ENCODE measurements at places on chromosomes 1 and 21.

DNA sequence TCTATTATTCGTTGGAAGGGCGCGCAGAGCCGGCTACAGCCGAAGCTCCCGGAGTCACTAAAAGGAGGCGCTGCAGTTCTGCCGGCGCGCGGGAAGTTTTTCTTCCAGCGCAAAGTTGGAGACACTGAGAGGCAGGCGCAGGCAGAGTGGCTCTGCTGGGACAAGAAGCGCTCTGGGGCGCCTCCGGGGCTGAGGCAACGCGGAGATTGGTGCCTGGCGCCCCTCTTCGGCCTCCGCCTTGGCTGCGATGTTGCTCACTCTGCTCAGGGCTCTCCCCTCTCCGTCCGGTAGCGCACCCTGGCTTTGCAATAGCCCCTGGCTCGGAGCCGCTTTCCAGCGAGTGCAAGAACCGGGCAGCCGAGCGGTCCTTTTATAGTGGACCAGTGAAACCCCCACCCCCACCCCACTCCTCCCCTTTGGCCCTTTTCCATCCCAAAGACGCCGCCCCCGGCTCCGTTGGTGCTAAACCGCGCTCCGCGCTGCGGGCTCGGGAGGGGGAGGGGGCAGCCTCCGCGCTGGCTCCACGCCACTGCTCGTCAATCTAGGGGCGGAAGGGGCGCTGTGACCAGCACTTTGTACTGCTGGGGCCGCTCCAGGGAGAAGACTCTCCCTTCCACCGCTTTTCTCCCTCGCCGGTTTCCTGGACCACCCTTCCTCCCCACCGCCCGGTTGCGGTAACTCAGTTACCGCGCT, at the start of gene ADAMTS1:
Gene ADAMTS1, minus strand, starts transcription at position 344 of the 693 bp plus-strand sequence. CDS start 455 bp downstream, outside the sequence.
- DNase-seq, result no peak

DNA sequence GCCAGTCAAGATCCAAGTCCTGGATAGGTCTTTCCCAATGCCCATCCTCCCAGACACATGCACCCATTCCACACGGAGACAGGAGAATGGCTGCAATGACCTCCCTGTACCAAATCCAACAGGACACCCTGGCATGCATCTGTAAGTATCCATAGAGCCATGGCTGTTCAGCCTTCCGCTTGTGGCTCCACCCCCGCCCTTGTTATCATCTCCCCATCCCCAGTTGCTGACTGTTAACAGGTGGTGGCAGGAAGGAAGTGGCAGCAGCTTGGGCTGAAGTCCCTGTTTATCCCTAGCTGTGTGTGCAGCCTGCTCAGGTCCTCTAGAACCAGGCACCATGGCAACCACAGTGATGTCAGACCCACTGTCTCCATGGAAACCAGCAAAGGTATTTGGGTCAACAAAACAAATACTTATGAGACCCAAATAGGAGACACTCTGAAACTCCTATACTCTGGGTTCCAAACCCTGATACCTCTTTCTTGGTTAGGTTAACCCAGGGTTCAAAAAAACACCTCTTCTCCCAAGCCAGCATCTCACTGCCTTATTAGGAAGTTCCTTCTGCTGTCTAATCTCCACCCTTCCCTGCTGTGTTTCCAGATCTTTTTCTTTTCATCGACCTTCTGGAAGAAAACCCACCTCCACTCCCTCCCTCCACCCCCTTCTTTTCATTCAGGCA, 721 bp downstream of the PBXIP1 start:
- no peak for DNase-seq

DNA sequence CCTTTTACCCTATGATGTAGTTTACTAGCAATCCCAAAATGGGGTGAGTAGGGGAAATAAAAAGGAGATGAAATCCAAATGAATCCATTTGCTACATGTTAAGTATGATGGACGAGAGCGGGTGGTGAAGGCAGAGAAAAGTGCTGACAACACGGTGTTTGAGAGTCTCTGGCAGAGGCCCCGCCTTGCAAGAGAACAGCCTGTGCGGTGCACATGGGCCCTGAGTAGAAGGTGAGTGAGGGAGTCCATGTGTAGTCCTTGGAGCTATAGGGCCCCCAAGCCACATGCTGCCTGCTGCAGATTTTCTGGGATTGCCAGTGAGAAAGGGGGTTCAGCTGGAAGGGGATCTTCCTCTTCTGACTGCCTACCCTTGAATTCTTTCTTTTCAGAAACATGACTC, 177.1 kb downstream of the TNR start:
- DNase-seq, result no peak

- no peak for DNase-seq
Observed at GRCh38 chr21:42770717-42771502, 108.4 kb downstream of the WDR4 start.

GRCh38 chr1:61152066-61152465, 69.7 kb downstream of the NFIA start:
- DNase-seq, result no peak

GRCh38 chr1:48753293-48753692, 23.4 kb downstream of the BEND5 start:
- DNase-seq, result no peak

DNA sequence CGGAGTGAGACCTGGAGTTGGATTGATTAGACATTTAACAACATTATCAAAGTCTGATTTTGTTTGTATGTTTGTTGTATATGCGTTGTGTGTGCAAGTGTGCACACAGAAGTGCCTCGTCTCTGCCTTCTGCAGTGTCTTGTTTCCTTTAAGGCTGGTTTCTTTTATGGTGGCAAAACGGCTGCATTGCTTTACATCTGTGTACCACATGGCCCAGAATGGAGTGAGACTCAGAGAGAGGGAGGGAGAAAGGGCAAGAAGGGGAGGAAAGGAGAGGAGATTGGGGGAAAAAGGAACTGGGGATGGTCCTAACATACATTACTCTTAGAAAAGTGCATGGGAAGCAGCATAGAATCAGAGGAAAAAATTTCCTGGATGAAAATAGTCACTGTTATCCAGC, 99.7 kb upstream of the WLS start:
- DNase-seq, result no peak

- DNase-seq, result no peak
Observed at GRCh38 chr1:51961231-51961630, 29.3 kb downstream of the RAB3B start.

DNA sequence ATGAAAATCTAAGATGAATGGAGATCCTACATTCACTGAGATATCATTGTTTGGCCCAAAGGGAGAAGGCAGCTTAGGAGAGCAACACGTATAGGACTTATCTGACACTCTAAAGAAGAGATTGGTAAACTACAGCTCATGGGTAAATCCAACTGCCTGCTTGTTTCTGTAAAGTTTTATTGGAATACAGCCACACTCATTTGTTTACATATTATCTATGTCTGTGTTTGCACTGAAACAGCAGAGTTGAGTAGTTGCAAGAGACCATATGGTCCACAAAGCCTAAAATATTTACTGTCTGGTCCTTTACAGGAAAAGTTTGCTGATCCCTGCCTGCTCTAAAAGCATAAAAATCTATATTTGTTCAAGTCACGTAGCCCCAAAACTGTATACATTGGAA, 14.3 kb upstream of the LRRC53 start:
- DNase-seq, result no peak

DNA sequence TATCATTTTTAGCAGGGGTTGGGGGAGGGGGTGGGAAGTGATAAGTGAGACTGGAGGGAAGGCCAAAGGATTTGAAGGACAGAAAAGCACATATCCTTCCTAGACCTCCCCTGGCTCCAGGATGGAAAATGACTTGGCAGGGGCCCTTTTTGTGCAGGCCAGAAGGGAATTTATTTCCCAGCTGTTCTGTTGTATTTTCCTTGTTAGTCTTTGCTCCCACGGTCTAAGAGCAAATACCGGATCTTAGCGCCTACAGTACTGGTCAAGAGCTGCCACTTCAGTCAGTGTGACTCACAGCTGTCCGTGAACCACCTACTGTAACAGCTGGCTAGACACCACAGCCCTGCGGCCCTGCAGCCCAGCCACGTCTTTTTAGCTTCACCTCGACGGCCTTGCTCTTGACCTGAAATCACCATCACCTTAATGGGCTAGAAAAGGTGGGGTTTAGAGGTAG, 51.0 kb upstream of the ERRFI1 start:
- no peak for DNase-seq

- DNase-seq, result no peak
Observed at GRCh38 chr1:162930532-162930931, 69.6 kb upstream of the CCDC190 start.

DNA sequence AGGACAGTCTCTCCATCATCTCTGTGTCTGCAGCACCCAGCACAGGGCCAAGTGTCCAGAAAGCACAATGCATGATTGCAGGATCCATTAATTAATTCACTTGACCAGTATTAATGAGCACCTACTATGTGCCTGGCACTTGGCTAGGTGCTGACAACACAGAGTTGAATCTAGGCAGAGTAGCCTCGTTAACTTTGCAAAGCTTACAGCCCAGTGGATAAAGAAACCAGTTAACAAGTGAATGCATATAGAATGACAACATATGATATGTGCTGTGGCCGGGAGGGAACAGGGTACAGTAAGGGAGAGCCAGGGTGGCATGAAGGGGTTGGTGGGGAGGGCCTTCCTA, 10.9 kb downstream of the SLC1A7 start:
- DNase-seq, result no peak

- DNase-seq, result no peak
Observed at GRCh38 chr1:166852918-166853317, 13.6 kb downstream of the POGK start.

- DNase-seq, result no peak
Observed at GRCh38 chr1:203797948-203798655, 2.7 kb downstream of the ZBED6 start.

- DNase-seq, result no peak
Observed at GRCh38 chr1:17239420-17239819, 9.5 kb upstream of the PADI3 start.

- no peak for DNase-seq
Observed at GRCh38 chr1:205247130-205247921, 19.6 kb downstream of the TMCC2 start.

DNA sequence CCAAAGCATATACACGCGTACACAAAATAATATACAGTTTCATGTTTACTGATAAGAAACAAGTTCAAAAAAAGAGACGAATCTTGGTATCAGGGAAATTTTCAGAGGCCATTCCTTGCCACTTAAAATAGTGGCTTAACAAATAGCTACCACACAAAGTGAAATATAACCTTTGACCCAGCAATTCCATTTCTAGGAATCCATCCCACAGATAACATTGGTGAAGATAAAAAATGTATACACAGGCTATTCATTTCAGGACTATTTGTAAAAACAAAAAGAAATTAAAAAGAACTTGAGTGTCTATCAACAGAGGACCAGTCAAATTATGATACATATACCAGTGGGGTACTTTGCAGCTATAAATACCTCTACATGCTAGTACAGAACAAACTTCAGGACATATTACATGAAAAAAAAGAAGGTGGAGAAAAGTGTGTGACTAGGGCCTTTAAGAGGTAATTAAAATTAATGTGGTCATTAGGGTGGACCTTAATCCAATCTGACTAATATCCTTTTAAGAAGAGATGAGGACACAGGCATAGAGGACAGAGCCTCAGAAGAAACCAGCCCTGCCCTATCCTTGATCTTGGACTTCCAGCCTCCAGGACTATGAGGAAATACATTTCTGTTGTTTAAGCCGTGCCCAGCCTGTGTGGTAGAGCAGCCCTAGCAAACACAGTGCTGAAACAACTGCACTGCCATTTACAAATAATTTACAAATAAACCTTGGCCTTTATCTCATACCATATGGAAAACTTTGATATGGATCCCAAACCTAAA, 7.8 kb downstream of the UBE2G2 start:
- DNase-seq, result no peak

- no peak for DNase-seq
Observed at GRCh38 chr1:93714356-93714755, 32.7 kb upstream of the BCAR3 start.

DNA sequence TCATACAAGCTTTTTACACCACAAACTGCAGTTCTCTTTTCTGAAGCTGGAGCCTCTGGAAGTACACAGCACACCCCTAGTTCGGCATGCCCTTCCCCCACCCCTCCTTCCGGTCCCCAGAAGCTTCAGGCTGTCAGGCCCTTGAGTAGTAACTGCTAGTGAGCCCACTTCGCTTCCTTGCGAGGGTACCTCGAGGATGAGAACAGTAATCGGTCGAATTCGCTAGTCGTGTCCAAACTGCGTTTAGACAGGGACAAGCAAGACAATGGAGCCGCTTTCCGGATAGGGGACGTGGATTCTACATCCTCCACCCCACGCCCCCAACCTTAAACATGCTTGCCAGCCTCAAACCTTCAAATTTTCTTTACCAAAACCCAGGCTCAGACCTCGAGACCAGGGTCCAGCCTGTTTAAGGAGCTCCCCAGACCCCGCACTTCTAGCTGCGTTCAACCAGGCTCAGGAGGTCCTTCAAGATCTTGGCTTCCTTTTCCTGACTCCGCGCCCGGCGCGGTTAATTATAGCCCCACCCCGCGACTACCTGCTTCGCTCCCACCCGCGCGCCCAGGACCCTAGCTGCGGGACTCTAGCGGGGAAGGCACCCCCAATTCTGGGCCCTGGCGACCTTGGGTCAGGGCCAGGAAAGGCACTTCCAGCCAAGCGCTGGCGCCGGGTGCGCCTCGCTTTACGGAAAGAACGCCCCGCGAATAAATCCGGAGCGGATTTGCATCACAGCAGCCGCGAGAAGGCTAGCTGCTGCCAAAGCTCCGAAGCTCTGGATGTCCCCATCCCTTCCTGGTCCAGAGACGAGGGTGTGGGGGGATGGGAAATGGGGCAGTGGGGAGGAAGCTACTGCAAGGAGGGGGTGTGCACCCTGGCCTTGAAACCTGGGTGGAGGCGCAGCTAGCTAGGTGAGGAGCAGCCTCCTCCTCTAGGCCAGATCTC, 8.1 kb upstream of the TSPAN1 start:
- no peak for DNase-seq

GRCh38 chr21:34148419-34148804, 75.0 kb downstream of the MRPS6 start:
- DNase-seq, result no peak

DNA sequence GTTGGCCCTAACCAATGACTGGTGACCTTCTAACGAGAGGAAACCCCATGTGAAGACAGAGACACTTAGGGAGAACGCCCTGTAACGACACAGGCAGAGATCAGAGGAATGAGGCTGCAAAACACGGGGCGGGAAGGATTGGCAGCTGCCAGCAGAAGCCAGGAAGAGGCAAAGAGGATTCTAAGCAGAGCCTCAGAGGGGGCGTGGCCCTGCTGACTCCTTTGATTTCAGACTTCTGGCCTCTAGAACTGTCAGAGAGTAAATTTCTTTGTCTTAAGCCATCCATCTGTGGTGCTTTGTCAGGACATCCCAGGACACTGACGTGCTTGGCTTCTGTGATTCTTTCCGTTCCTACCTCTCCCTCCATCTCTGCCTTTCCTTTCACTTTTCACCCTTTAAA, 79.3 kb downstream of the SH3BGR start:
- no peak for DNase-seq

GRCh38 chr1:110718452-110718851, 43.7 kb upstream of the KCNA3 start:
- no peak for DNase-seq

DNA sequence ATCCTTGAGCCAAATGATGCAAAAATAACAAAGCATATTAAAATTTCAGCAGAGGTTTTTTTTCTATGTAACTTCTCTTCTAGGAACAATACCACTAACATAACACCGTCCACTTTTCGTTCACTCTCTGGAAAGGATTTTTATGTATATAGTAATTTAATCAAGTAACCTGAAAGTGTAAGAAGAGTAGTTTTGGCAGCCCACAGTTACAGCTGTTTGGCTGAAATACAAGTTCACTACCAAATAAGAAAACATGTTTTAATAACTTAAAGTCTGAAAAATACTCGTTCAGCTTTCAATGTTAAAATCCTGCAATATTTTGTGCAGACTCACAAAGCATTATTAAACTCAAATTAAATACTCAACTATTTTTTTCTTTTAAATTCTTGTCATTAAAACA, 896.8 kb upstream of the ADGRL4 start:
- DNase-seq, result no peak

GRCh38 chr1:198811449-198811848, 172.6 kb downstream of the PTPRC start:
- DNase-seq, result no peak

GRCh38 chr1:209989525-209989924, 51.5 kb downstream of the SYT14 start:
- DNase-seq, result no peak

All from stimulated activated CD4-positive, alpha-beta T cell treated with anti-CD3 and anti-CD28 coated beads, Interleukin-1b, Interleukin-23, amount 100 ng/mL, for 1 hour (primary cell).